MV-4-11 (cell line): ENCODE measurements at places on chromosomes 2 and 18.

DNA sequence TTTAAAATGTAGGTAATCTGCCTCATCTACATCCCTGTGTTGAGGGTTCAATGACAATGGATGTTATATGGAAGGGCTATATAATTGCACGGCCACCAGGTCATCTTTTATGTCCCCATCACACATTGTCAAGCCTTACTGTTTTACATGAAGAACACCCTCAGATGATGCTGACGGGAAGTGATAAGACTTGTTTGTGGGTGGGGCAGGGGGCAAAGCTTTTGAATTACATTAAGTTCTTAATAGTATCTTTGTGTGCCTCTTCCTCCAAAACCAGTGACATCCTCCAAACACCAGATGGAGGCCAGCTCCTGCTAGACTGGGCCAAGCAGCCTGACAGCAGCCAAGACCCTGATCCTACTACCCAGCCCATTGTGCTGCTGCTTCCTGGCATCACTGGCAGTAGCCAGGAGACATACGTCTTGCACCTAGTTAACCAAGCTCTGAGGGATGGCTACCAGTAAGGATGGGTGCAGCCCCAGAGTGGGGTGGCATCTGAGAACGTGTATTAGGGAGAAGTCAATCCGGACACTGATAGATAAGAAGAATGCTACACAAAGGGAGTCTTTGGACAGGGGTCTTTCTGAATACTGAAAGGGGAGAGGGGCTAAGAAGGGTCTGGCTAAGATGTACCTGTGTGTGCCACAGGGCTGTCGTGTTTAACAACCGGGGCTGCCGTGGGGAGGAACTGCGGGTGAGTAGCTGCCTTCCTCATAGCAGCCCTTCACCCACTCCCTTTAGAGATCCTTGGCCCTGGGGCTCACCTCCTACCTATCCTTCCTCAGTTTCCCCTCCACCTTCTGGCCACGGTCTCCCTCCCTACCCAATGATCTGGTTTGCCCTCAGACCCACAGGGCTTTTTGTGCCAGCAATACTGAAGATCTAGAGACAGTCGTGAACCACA lies 5.3 kb downstream of the ABHD1 start:
- DNase-seq, result no peak

DNA sequence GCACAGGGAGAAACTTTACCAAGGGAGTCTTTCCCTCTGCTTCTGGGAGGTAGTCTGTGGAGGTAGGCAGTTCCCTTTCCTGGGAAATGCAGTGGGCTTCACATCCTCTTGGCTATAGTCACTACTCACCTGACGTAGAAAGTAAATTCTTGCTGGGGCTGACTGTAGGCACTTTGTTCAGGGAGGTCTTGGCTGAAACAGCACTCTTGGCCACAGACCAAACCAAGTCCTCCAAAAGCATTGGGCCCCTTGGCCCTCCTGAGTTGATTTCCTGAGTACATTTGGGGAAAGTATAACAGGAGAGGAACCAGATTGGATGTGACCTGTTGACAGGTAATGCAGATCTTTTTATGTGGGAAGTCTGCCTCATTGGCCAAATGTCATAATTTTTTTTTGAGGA lies 108.9 kb downstream of the MGAT5 start:
- DNase-seq, result no peak

DNA sequence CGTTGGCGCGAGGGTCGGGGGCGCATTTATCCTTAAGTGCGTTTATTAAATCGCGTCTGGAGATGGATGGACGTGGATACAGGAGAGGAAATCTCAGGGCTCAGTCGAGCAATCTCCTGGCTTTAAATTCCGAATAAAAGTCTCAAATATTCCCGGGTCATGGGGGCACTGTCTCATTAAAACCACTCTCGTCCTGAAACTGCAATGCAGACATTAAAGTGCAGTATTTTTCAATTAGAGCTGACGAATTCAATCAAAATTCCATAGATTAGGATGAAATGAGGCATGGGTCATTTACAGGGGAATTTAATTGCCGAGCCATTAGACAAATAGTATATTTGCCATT lies 10.7 kb upstream of the GBX2 start:
- DNase-seq, result no peak

DNA sequence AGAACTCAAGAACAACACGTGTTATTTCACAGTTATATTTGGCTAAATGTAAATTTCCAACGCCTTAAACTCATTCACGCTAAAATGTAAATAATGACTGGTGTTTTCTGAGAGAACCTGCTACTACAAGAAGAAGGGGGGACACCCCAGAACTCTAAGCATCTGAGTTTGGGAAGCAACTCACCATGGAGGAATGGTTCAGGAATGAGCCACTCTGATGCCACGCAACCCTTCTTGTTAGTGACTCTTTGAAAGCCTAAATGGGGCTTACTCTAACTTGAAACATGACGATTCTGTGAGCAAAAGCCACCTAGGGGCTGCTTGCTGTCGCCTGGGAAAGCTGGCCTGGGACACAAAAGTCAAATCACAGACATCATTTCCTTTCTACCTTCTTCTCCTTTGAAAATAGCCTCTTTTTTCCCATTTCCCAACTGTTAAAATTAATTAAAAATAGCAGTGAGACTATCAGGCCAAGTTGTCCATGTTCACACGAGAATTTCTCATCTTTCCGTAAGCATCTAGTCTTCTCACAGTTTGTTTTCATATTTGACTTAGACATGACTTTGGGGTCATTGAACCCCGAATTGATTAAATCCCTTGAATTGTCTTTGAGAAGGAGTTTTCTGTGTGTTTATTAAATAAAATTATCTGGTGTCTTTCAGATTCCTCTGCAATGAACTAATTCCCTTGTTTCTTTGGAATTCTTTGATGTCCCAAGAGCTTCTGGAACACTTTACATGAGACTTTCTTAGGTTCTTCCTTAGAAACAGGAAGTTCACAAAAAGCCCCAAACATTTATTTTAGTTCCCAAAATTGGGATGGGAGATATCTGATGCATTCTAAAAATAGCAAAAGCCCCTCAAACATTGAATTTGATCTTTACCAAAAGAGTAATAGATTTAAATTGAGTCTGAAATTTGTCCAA lies 75.5 kb upstream of the CABLES1 start:
- DNase-seq, result peak; percentile 7

DNA sequence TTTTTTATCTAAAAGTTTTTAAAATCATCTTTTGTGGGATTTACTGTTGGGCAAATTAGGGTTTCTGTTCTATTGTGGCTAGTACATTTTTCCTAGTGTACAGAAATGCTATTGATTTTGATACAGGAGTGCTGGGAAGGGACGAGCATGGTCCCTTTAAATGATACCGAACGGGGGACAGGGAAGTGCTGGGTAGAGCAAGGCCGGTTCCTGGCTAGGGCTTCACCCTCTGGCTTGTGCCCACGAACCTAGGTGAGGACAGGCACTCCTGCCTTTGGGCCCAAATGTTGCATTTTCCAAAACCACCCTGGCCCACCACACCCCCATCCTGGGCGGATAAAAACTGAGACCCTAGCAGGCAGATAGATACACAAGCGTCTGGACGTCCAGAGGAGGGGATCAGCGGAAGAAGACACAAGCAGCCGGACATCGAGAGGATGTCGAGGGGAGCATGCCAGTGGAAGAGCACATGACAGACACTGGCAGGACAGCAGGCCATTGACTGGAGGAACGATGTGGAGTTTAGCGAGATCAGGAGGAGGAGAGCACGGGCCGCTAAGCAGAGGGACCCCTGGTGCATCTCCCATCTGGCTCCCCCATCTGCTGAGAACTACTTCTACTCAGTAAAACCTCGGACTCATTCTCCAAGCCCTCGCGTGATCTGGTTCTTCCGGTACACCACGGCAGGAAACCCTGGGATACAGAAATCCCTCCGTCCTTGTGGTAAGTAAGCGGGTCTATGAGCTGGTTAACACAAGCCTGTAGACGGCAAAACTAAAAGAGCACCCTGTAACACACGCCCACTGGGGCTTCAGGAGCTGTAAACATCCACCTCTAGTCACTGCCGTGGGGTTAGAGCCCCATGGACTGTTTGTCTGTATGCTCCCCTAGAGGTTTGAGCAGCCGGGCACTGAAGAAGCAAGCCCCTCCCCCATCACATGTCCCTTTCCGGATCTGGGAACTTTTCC lies 13.5 kb upstream of the CALCRL start:
- no peak for DNase-seq

DNA sequence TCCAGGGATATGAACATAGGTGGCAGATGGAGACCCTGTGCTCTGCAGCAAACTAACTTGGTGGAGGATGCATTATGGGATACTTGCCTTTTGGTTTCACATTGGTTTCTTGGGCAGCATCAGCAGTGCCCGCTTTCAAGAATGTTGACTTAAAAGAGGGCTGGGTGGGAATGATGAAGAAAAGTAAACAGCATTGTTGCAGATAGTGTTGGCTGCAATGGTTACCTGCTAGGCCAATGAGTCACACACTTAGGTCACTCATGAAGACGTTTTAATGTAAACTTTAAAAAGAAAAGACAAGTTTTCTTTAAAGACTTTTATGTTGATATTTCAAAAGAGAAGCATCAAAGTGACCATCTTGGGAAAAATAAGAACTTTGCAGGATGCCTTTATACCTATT lies 26.1 kb upstream of the FAM237A start:
- no peak for DNase-seq

DNA sequence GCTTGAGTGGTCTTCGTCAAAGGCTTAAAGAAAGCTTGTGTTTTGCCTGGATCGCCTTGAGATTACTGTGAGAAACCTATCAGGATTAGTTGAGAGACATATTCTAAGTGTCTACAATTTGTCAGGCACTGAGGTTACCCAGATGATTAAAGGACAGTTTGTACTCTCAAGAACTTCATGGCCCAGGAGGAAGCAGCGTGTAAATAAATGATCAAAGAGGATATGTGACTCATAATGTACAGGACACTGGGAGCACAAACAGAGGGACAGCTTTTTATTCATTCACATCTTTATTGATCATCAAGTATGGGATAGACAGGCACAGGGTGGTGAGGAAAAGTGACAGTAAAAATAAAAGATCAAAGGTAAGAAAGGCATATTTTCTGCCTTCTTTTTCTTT lies 152.6 kb upstream of the FSHR start:
- DNase-seq, result no peak

GRCh38 chr18:79790996-79791972 lies 6.5 kb upstream of the KCNG2 start:
- DNase-seq, result peak; percentile 100

DNA sequence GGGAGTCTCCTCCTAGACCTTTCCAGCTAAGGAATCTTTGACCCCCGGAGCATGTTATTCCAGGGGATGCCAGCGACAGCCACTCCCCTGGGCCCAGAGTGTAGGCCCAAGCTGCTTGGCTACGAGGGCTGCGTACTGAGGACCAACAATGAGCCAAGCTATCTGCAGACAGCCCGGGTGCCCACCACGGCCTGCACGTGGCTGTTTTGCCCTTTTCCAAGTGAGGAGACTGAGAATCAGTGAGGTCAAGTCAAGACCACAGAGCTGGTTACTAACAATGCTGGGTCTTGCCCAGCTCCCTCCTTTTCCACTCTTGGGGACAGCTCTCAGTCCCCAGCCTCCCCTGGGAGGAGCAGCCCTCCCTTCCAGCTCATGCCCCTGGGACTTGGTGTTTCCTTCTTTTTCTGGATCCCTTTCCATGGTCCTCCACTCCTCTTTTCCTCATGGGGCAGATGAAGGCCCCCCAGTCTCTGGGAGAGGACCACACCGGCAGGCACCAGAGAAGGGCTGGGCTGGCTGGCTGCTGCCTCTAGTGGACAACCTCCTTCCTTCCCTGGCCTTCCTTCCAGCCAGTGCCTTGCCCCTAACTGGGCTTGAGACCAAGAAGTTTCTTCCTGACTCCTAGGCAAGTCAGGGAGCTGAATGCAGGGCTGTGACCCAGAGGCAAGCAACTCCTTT lies 550 bp upstream of the MALL start:
- no peak for DNase-seq

- no peak for DNase-seq
Measured at GRCh38 chr2:20012282-20013125, at the start of gene MATN3. Gene MATN3 (minus strand): TSS chr2:20012668. CDS start chr2:20012631, 37 bp downstream.

DNA sequence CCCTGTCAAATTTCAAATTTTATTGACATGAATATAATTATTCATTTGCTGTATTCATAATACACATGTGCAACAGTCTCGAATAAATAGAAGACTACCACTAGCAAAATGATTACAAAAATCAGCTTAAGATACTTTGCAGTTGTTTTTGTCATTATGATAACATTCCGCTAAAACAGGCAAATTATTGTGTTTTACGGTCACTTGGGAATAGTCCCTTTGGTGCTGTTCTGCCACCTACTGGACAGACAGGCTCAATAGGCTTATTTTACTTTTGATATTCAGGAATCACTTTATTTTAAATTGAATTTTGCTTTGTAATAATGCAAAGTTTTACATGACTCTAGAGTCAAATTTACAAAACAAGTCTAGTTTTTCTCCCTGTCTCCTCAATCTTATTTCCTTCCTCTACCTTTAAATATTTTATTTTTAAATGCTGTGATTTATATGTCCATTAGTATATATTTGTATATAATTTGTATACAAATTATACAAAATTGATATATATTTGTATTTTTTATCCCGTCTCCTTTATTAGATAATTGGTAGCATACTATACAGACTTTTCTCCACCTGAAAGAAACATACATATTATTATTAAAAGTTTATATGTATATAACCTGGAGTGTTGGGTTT lies 456.3 kb downstream of the DLGAP1 start:
- DNase-seq, result peak; percentile 51

- no peak for DNase-seq
Measured at GRCh38 chr2:153940511-153940910, 68.8 kb downstream of the GALNT13 start.

- no peak for DNase-seq
Measured at GRCh38 chr2:189527812-189528592, 52.6 kb downstream of the SLC40A1 start.

GRCh38 chr2:70988726-70989648 lies 5.7 kb downstream of the TEX261 start:
- DNase-seq, result no peak

- no peak for DNase-seq
Measured at GRCh38 chr18:5571666-5572065, 27.9 kb upstream of the EPB41L3 start.

- no peak for DNase-seq
Measured at GRCh38 chr2:199136681-199137080, 321.1 kb downstream of the SATB2 start.

GRCh38 chr2:8851811-8852560 lies 14.6 kb upstream of the KIDINS220 start:
- DNase-seq, result no peak

DNA sequence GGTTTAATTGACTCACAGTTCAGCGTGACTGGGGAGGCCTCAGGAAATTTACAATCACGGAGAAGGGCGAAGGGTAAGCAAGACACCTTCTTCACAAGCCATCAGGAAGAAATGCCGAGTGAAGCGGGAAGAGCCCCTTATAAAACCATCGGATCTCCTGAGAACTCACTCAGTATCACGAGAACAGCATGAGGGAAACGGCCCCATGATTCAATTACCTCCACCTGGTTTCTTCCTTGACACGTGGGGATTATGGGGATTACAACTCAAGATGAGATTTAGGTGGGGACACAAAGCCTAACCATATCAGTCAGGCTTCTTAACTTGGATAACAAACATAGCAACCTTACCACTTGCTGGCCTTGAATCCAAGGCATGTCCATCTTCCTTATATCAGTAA lies 289.0 kb upstream of the STON1 start:
- DNase-seq, result no peak

DNA sequence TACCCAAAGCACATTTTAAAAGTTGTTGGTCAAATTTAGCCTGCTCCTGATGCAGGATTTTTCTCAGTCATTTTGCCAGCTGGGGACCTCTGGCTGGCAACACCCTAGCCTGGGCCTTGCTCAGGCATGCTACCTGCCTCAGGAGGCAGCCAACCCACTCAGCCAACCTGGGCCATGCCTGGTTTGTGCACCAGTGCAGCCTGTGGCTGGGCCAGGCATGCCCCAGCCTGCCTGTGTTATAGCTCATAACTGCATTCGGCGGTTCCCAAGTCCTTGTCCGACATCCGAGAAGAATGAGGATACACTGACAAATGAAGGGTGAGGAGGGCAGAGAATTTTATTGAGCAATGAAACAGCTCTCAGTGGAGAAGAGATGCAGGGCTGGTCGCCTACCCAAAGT lies 608.0 kb downstream of the SUCLG1 start:
- DNase-seq, result no peak
